ENCODE measurements at places on chromosomes 2 and 18.

GRCh38 chr18:69948919-69949537 is 1.4 kb upstream of the CD226 start:
- no peak for DNase-seq

- DNase-seq, result no peak
Measured at GRCh38 chr2:170215021-170215420, 37.1 kb downstream of the MYO3B start.

DNA sequence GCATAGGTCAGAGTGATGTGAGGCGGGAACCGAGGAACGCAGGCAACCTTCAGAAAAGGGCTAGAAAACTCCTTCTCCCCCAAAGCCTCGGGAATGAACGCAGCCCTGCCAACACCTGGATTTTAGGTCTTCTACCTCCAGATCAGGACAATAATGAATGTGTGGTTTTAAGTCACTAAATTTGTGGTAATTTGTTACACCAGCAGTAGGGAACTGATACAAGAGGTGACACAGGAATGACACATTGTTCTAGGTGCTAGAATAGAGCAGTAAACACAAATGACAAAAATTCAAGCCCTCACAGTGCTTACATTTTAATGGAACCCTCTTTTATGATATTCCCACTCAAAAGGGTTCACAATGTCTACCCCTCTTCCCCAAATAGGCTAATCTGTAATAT is 39.2 kb upstream of the EML4 start:
- no peak for DNase-seq

GRCh38 chr2:33033606-33034081 is 86.9 kb downstream of the LTBP1 start:
- DNase-seq, result peak; percentile 31

Measured in kidney glomerular epithelial cell (primary cell).